ENCODE measurements at places on chromosomes 5 and 9.

DNA sequence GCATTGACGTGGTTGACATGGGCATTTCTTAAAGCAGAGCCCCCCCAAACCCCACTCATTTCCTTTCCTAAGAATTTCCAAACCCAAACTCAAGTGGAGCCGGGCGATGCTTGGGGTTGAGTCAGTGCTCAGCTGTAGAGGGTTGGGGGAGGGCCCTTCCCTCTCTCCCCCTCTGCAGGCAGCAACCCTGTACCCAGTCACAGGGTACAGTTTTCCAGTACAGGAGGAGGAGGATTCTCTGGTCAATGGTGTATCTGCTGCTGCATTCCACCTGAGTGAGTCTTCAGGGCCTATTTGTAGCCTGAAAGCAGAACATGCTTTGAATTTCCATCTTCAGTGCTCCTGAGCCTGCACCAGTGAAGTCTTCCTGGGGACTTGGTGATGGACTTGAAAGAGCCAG lies 55.8 kb downstream of the ENTREP1 start:
- no peak for DNase-seq

DNA sequence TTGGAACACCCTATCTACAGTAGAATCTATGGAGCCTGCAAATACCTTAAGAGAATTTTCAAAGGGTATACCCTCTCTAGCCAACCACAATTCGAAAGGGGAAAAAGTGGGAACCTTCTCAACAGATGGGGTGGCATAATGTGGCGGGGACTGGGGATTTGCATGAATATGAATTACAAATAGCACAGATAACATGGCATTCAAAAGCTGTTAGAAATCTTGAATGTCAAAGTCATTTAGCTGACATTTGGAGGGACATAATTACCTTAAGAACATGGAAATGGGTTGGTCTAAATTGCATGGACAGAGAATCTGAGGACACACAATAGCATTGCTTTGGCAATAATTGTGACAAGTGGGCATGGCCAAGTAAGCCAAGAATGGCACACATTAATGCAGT lies 23.2 kb upstream of the TYRP1 start:
- no peak for DNase-seq

DNA sequence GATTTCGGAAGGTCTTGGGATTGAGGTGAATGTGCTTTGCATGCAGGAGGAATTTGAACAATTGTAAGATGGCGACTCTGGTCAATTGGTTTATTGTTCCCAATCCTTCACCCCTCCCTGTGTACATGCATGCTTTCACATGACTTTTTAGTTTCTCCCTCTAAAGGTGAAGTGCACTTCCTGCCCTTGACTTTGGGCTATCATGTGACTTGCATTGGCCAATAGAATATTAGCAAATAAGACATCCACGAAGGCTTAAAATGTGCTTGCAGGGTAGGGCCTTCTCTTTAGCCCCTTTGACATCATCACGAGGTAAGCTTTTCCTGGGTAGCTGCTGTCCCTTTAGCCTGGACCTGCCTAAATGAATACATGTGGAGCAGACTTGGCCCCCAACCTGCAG lies 8.1 kb upstream of the ZBTB43 start:
- no peak for DNase-seq

DNA sequence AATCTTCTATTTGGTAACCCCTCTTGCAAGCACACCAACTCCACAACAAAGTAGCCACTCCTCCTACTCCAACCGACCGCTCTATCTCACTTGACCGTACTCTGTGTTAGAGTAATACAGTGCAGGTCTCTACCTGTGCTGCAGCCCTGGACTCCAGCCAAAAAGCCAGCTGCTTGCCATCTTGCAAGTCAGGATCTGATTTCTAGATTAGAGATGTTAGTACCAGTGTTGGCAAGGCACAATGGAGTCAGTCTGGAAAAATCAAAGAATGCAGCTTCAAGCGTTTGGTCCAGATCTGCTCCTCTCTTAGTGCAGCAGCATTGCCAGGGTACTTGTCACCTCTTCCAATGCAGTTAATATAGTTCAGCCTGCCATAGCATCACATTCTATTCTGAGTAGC lies 477.6 kb downstream of the ZSWIM6 start:
- no peak for DNase-seq

- no peak for DNase-seq
Measured at GRCh38 chr5:9715891-9716335, 85.8 kb upstream of the TAS2R1 start.

- DNase-seq = no peak
Measured at GRCh38 chr9:87372356-87372851, 125.3 kb upstream of the DAPK1 start.

GRCh38 chr5:121296356-121296755 lies 555.3 kb upstream of the FTMT start:
- no peak for DNase-seq

DNA sequence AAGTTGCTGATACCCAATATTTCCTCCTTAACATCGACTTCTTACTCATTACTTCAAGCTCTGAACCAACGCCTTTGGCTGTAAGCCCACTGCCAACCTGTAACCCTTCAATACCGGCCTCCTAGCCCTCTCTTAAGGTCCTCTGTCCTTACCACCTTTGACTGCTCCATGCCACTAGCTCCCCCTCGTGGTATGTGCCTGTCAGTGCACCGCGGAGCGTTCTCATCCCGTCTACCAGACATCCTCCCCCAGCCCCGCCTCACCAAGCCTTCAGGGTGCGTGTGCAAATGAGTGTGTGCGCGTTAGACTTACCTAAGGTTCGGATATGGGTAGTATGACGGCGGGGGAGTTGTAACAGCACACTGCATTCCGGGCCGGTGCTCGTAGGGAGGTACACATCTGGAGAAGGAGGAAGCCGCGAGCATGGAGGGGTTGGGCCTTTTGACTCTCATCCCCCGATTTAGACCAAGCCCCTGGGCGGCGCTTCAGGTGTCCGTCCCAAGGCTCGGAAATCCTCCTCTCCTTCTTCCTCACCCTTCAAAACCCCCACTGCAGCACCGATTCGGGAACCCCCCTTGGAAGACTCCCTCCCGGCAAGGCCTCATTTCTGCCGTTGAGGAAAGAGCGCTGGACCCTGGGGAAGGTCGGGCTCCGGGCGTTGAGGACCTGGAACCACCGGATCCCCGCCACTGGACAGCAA lies 2.8 kb upstream of the MYORG start:
- DNase-seq = peak; percentile 71

- DNase-seq = no peak
Measured at GRCh38 chr5:2257326-2258244, 374.9 kb upstream of the IRX4 start.

DNA sequence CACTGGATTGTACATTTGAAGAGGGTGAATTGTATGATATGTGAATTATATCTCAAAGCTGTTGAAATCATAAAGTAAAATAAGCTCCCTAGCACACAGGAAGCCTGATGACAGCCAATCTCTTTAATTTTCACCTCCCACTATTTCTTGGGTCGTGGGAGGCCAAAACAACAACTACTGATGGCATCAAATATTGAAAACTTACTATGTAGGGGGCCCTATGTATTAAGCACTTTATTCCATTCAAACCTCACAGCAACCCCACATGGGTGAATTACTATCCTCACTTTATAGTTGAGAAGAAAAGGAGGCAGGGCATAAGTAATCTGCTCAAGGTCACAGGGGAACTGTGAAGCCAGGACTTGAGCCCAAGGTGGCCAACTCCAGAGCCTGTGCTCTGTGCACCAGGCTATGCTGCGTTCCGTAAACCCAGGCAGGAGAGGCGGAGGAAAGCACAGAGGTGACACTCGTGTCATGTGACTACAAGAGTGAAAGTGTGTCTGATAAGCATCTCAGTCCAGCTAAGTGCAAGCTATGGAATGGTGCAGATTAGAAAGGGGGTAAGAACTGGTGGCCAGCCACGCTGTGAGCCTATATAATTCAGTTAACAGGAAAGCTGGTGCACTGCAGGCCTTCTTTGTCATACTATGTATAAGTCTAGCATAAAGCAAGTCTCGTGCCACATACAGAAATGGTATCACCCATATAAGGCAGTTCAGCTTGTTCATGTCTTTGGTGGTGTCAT lies 221.0 kb downstream of the DCP2 start:
- no peak for DNase-seq

DNA sequence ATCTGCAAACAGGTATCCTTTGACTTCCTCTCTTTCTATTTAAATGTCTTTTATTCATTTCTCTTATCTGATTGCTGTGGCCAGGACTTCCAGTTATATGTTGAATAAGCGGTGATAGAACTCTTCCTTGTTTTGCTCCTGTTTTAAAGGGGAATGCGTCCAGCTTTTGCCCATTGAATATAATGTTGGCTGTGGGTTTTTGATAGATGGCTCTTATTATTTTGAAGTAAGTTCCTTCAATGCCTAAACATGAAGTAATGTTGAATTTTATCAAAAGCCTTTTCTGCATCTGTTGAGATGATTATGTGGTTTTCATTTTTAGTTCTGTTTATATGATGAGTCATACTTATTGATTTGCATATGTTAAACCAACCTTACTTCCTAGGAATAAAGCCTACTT lies 300.5 kb upstream of the CTNND2 start:
- no peak for DNase-seq

- DNase-seq = no peak
Measured at GRCh38 chr5:149616727-149617285, 35.5 kb downstream of the ARHGEF37 start.

DNA sequence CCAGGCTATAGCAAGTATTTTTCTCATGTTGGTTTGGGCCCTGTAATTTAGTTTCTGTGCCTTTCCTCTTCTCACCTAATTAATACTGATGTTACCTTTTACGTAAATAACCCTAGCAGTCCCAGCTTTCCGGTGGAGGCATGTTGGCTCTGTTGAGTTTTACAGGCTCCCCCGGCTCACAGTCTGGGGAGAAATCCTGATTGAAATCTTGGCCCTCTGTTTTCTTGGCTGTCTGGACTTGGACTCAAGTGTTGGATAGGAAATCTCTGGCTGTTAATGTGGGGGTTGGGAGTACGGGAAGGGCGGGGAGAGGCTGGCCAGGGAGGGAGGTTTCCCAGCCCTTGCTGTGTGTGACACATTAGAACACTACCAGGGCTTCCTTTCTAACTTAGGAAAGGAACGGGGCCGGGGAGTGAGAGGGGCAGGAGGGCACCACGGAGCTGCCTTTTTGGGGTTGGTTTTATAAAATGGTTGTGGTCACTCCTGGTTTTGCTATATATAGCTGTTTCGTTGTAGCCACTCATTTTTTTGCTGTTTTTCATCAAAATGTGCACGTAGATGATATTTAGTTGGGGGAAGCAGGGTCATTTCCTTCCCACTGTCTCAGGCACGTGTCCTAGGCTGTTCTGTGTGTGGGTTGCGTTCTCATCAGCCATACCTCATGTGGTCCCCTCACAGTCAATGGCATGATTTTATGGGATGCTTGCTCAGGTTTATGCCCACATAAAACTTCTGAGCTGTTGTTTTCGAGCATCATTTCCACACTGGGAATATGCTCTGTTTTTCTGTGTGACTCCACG lies 11.0 kb downstream of the TRIO start:
- no peak for DNase-seq

DNA sequence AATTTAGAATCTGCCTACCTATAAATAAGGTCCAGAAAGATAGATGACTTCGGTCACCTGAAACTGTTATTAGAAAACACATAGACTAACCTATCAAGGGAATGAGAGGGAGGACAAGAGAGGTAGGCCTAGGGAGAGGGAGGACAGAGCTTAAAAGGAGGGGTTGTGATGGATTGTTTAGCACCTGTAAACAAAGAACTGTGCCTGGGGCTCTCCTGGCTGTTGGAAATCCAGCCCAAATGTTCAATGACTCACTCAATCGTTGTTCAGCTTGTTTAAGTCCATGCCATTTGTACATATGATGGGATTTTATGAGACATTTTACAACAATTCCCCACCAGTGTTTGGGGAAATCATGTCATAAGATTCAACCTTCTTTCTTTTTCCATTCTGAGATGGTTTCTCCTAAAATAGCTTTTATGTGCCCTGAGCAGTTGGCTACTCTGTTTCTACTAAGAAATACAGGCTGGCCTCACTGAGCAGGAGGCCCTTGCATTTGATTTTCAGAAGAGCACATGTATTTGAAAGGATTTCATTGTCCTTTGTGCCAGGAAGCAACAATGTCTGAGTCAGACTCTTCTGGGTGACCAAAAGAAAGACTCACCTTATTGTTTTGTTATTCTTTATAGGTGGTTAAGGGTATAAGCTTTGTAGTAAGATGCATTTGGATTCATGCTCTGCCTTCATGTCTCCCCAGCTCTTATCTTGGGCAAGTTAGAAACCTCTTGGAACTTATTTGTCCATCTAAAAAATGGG lies 48.2 kb upstream of the GPR151 start:
- DNase-seq = no peak

GRCh38 chr5:159210210-159210661 lies 883 bp upstream of the RNF145 start:
- DNase-seq = no peak

DNA sequence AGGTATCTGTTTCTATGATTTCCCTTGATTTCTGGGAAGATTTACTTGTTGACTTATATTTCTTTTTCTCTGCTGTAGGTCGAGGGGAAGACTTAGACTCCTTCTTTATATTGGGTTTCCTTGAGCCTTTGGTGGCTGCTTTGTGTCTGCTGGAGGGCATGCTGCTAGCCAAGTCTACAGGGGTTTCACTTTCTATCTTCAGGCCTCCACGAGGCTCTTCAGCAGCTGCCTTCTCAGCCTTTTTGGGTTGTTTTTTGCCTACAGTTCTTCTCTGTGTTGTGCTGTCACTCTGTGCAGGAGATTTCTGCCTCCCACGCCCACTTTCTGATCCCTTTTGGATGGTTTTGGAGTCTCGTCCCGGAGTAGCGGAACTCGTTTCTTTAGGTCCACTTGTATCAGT lies 23.2 kb downstream of the LEAP2 start:
- no peak for DNase-seq

DNA sequence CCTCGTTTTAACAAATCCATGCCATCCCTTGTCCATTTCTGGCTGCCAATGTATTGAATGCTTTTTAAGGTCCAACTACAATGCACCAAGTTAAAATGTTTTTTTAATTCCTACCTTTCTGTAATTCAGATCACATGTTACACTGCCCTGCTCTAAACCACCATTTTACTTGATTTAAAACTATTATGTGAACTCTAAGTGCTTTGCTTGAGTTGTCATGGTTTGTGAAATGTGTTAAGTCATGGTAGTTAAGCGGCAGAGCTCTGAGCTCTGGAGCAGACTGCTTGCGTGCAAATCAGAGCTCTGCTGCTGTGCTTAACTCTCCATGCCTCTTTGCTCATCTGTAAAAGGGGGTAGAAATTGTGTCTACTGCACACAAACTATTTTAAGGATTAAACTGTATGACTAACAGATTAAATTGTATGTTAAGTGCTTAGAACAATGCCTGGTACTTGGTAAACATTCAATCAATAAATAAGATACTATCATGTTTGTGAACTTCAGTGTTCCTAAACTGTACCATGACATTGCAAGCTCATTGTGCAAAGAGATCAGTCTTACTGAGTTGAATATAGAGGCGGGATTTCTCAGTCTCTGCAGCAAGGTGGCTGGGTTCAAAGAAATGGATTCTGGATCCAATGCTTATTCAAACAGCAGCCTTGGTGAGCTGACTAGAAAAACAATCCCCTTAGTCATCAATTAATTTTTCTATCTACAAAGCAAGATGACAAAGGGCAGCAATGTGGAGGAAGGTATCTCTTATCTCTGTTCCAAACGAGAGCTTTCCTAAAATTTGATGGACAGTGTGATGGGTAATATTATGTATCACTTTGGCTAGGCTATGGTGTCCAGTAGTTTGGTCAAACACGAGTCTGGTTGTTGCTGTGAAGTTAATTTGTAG lies 16.1 kb upstream of the CMBL start:
- DNase-seq = no peak

- no peak for DNase-seq
Measured at GRCh38 chr5:133149345-133149744, 97.5 kb downstream of the HSPA4 start.

- no peak for DNase-seq
Measured at GRCh38 chr9:136518623-136519022, 27.2 kb downstream of the NOTCH1 start.
